ENCODE measurements at places on chromosomes 6 and 20. TPM values are rescaled to one million over a fixed set of nuclear protein-coding genes. Genes with fewer than 3 reads are reported as not detected.

DNA sequence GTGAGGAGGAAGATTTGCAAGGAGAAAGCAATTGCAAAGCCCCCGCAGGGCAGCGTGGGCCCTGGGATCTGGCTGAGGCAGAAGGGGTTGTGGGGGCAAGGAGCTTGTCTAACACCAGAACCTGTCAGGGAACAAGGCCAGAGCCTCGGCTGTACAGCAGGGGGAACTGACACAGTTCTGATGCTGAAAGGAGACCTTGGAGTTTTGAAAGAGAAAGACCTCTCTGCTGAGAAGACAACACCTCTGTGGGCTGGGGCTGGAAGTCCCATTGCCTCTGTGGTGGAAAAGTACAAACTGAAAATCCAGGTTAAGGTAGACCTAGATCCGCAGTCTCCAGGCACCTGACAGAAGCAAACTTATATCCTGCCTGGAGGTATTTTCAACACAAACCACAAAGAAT, 86.9 kb upstream of the CST7 start:
- DNase-seq, result no peak

DNA sequence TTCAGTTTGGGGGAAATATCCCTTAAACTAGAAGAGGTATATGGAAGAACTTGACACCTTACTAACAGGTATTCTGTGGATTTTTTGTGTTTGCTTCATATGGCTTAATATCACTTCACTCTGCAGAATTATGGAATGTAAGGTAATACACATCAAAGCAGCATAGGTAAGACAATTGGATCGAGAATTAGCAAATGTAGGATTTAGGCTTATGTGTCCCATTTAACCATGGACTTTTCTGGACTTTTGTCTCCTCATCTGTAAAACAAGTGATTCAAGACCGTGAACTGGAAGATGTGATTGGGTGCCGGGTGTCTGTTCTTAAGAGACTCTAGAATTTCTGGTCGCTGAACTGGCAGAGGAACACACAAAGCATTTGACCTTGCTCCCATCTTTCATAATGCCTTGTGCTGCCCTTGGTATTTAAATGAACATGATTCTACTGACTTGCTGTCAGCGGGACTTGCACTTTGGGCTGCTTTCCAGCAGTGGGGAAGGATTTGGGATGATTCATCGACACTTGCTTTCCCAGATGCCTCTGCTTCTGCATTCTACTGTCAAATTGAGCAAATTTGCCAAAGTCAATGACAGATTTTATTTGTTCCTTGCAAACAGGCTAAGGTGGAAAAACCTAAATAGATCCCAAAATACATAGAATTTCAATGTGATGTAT, 199.8 kb downstream of the PLCB1 start:
- no peak for DNase-seq

The OR2H1 gene
- total RNA-seq, result not detected

The TRIM15 gene
- 0.48 TPM for total RNA-seq

- no peak for DNase-seq
Observed at GRCh38 chr20:4225745-4226144, 210.4 kb upstream of the RNF24 start.

DNA sequence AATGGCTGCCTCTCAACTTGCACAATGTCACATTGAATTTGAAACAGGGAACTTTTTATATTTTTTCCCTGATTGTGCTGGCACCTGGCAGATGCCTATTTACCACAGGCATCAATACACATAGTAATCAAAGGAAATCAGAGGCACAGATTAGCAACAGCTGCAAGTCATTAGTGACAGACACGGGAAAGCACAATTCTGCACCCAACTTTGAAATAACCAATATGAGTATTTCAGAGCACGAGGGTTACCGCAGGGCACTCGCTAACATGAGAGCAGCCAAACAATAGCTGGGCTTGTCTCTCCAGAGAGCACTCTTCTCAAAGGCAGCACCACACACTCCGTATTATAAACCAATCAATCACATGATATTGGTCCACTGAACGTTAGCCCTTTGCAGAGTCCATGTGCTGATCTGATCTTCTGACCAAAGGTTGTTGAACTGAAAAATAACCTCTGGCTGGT, 149.5 kb downstream of the RNF144B start:
- no peak for DNase-seq

- no peak for DNase-seq
Observed at GRCh38 chr20:49825521-49826033, 12.9 kb downstream of the SLC9A8 start.

The EYA2 gene
- 1.6 TPM for total RNA-seq

- DNase-seq, result no peak
Observed at GRCh38 chr6:161033667-161034066, 42.1 kb downstream of the MAP3K4 start.

DNA sequence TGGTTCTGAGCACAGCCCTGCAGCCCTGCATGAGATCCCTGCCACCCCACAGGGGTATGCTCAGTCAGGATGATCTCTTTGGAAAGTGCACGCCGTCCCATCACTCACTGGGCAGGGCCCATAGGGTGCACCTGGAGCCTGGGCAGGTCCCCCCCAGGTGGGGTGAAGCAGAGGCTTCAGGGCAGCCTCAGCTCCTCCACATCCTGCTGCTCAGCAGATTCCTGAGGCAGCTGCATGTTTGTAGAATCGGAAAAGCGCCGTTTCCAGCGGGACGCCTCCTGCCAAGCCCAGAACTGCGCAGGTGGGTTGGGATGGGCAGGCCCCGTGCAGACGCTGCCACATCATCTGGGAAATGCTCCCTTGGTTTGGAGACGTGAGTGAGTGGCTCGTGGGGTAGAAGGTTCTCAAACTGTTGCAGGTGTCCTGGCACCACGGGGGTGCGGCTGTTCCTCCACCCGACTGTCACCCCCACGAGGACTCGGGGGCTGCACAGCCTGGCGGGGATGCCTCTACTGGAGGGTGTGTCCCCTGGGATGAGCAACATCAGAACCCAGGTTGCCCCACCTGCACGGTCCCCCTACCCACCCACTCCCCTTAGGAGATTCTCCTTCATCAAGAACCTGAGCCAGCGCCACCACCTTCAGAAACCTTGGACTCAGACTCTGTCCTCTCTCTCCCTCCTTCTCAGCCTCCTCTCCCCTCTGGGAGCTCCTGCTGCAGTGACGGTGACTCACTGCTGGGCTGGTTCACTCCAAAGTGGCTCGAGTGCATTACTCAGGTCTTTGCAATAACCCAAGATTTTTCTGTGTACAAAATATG, 334.1 kb downstream of the TAF4 start:
- no peak for DNase-seq

DNA sequence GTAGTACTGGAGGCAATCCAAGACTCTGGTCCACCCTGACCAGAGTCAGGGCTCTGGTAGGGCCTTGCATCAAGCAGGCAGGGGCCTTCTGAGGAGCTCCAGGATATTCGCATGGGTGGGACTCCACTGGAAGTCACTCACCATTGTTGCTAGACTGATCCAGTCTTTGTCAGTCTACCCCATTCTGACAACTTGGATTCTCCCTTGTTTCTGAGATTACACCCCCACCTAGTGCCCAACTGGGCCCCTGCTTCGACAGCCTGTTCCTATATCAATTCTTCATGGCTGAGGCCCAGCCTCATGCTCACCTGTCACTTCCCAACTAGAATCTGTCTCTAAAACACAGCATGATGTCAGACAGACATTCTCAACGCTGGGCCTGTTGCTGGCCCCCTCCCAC, 5.2 kb downstream of the SLC35D3 start:
- DNase-seq, result peak; percentile 57

The OPRM1 gene
- not detected for total RNA-seq

The SNAP91 gene
- 1.5 TPM for total RNA-seq

DNA sequence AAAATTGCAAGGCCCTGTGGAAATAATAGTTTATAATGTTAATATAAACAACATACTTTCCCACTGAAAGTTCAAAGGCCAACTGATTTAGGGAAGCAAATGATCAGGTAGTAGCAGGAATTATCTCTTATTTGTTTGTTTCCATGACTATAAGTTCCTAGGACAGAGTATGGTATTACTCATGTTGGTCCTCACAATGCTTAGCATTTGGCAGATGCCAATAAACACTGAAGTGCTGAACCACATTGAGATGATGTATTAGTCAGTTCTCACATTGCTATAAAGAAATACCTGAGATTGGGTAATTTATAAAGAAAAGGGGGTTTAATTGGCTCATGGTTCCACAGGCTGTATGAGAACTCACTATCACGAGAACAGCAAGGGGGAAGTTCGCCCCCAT, 129.6 kb upstream of the NUP153 start:
- DNase-seq, result no peak

DNA sequence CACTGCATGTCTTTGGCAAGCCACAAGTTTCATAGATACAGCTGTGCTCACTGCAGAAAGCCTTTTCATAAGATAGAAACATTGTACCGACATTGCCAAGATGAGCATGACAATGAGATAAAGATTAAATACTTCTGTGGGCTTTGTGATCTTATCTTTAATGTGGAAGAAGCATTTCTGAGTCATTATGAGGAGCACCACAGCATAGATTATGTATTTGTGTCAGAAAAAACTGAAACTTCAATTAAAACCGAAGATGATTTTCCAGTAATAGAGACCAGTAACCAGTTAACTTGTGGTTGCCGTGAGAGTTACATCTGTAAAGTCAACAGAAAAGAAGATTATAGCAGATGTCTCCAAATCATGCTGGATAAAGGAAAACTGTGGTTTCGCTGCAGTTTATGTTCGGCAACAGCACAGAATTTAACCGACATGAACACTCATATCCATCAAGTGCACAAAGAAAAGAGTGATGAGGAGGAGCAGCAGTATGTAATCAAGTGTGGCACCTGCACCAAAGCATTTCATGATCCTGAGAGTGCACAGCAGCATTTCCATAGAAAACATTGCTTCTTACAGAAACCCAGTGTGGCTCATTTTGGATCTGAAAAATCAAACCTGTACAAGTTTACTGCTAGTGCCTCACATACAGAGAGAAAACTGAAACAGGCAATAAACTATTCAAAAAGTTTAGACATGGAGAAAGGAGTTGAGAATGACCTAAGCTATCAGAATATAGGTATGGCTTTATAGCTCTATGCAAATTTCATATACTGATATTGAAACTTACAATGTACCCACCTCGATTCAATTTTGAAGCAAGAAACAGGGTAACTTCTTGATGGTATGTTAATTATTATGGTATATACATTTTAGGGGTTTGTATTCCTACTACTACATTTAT, 23.9 kb upstream of the BAG2 start:
- no peak for DNase-seq

The TBP gene
- 20.9 TPM for total RNA-seq

- DNase-seq, result no peak
Observed at GRCh38 chr6:140684776-140685550, 1310.5 kb upstream of the CITED2 start.

The OOEP gene
- not detected for total RNA-seq

GRCh38 chr6:41730531-41731436, 4.6 kb downstream of the TFEB start:
- no peak for DNase-seq

- no peak for DNase-seq
Observed at GRCh38 chr6:116298973-116299372, 19.2 kb upstream of the TSPYL1 start.

The MPIG6B gene
- not detected for total RNA-seq

DNA sequence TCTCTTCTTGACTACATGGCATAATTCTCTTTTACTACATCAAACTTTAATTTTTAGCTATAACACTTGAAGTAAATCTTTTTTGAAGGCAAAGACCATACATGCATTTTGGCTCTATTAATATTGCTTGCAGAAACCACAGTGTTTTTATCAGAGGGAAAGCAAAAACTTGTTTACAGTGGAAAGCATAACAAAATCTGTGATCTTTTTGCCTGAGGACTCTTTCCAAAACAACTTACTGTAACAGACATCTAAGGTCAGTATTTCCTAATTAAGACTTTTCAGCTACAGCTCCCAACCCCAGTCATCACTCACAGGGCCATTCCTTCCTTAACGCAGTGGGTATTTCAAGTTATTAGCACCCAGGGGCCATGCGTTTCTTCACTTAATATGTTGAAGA, 274.7 kb downstream of the CDKAL1 start:
- DNase-seq, result no peak

DNA sequence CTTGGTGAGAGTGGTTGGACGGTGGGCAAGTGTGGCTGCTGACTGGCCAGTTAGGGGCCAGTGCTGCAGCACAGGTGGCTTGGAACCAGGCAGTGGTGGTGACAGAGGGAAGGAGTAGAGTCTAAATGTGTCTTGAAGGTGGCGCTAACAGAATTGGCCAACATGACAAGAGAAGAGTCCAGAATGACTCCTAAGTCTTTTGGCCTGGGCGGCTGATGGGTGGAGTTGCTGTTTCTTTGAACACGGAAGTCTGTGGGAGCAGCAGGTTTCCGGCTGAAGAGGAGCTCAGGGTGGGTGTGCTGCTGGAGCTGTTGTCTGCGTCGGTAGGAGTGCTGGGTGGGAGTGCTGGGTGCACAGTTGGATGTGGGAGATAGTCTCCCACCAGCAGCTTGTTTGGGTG, 10.1 kb downstream of the LSM14B start:
- no peak for DNase-seq

The PPP1R3G gene
- not detected for total RNA-seq

GRCh38 chr20:19492687-19493336, 265.2 kb upstream of the RIN2 start:
- no peak for DNase-seq

The MTFR2 gene
- 8.5 TPM for total RNA-seq

- DNase-seq, result no peak
Observed at GRCh38 chr6:123526128-123526527, 110.6 kb downstream of the TRDN start.

DNA sequence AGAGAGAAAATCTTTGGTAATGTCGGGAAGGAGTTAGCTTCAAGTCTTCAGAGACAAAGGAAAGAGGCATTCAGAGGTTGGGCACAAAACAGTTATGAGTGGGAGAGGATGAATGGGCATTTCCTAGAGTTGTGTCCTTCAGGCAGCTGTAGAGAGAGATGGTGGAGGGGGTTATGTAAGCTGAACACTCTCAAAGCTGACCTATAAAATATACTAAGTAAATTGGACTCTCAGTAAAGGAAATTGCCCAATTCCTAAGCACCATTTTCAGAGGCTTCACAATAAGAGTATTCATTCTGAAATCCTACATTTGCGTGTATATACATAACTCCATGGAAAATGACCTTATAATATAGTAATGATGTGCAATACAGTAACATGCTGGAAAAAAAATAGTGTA, 161.2 kb downstream of the KCNQ5 start:
- no peak for DNase-seq

The TRIM40 gene
- total RNA-seq, result not detected

The GATA5 gene
- 0.11 TPM for total RNA-seq

- DNase-seq, result no peak
Observed at GRCh38 chr6:3195695-3196497, 31.6 kb downstream of the TUBB2B start.

DNA sequence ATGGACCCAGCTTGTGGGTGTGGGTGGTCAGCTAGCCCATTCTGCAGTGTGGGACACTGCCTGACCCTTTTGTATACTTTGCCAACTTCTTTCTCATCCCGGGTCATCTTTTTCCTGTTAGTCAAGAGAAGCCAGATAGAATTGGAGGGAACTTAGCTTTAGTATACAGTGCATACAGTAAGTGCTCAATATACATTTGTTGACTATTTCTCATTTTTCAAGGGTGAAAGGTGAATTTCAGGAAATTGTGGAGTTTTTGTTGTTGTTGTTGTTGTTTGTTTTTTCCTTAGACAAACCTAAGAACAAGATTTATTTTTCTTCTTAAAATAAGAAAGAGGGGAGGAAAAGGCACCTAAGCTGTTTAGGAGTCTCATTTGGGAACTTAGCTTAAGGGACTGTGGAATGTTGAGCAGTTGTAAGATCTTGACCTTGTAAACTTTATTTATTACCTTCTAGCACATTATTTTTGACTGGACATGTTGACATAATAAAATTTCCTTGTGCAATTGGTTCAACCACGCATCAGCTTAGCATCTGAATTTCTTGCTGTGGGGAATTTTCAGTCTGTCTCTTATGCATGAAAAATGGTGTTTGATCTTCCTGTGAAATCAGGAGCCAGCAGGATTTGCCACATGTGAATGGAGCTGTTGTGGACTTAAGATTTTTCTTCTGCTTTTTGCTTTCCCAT, 113.6 kb downstream of the ARID1B start:
- DNase-seq, result no peak

The LTA gene
- not detected for total RNA-seq
